ENCODE measurements at places on chromosomes 2 and 18.

DNA sequence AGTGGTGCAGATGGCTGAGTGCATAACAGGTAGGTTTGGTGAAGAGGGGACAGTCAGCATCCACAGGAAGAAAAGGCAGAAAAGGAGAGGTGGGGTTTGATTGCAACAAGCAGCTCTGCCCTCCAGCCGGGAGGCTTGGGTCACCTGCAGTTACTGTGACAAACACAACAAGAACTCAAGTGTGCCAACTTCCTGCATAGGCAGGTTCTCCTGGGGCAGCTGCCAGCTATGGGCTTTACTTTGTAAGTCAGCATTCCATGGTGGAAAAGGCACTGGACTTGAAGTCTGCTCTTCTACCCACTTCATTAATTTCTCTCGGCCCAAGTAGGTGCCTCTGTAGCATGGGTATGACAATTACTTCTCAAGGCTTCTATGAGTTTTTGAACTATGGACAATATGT is 98.9 kb downstream of the MYT1L start:
- DNase-seq, result no peak

DNA sequence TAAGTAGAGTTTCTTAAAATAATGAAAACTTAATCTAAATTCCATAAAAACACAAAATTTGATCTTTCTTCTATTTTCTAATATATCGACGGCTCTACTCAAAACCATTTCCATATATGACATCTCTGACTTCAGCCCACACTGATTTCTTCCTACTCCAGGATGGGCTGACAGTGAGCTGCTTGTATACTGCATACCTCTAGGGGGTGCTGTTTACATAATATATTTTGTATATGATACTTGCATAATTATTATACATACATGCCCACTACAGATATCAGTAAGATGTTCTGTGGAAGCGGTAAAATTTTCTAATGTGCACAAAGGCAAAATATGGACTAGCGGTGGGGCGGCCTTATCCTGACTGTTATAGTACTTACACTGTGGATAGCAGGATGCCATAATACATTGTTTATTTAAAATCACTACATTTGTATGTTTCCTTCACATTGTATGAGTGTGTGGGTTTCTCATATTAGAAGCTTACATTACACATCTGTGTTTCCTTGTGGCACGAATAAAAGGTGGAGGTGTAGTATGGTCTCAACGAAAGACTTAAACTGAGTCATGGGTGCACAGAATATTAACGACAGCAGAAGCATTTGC is 66.1 kb upstream of the NXPH2 start:
- DNase-seq, result peak; percentile 4

DNA sequence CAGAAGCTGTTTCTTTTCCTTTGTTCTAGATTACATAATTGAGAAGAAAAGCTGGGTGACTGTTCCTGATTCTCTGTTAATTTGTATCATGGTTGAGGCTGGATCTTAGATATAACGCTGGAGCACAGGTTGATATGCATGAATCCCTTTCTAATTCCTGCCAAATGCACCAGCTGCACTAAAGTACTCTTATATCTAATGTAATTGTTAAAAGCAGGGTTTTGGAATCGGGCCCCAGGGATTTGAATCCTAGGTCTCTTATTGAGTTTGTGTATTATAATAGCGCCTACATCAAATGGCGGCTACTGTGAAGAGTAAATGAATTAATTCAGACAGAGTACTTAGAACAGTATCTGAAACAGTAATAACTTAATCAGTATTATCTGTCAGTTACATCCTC is 80.4 kb downstream of the MC4R start:
- no peak for DNase-seq

DNA sequence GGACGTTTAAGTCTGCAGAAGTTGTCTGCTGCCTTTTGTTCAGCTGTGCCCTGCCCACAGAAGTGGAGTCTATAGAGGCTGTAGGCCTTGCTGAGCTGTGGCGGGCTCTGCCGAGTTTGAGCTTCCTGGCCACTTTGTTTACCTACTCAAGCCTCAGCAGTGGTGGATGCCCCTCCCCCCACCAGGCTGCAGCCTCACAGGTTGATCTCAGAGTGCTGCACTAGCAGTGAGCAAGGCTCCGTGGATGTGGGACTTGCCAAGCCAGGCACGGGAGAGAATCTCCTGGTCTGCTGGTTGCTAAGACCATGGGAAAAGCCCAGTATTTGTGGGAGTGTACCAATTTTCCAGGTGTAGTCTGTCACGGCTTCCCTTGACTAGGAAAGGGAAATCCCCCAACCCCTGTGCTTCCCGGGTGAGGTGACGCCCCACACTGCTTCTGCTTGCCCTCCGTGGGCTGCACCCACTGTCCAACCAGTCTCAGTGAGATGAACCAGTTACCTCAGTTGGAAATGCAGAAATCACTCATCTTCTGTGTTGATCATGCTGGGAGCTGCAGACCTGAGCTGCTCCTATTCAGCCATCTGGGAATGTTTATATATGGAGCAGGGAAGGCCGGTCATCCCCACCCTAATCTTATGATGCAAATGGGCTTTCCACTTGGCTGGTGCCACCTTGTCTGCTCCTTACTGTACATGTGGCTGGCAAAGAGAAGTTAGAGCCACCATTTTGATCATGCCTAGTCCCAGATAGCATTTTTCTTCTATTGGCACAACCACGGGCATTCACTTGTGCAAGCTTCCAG is 156.9 kb upstream of the ITGA6 start:
- DNase-seq, result peak; percentile 5

DNA sequence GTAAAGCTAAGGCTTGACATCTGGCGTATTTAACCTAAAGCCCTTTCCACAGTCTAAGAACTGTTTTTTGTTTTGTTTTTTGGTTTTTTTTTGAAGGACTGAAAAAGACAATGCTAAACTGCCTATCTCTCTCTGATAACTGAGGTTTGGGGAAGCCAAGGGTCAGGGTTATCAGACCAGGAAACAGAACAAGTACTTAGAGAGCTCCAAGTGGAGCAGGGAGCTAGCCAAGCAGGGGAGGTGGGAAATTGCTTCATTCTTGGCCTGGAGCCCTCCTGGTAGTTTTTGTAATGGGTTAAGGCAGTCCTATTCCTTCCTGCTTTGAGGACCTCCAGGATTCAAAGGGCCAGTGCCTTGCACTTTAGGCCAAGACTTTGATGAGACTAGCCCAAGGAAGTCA is 154.3 kb upstream of the LTBP1 start:
- no peak for DNase-seq

DNA sequence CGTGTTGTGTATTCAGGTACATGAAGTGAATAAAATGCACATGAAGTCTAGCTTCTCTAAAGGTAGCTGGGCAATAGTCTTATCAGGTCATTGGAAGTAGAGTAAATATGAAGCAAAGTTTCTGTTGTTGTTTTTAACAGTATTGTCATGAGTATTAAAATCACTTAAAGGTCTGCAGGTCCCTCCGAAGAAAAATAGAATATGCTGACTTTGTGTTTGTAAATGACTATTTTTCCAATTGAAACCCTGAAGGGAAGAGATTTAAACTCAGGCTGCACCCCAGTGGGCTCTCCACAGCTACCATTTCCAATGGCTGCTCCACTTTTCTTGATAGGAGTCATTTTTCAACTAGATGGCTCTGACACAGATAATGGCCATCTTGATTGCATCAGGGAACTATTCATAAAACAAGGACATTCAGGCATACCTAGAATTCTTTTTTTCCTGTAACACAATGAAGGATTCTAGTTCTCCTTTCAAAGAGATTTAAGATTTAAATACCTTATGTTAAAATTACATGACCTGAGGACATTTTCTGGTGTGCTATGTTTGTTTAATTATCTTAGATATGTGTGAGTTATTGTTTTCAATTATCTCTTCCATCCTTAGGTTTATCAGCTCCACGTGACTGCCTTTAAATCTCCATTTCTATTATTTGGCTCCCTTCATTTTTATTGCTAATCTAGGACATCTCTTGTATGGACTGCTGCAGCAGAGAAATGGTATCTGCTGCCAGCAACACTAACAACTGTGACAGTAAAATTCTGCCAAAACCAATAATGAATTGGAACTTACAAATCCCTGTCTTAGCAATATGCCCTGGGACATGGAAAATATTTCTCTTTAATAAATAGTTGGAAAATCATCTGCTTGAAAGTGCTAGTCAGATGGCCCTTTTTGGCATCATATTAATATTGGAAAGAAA is 149.2 kb upstream of the NOSTRIN start:
- no peak for DNase-seq

GRCh38 chr2:75637568-75637967 is 9.0 kb upstream of the MRPL19 start:
- DNase-seq, result no peak
